HT-29 (cell line): ENCODE measurements at places on chromosomes 11 and 22. TPM values are rescaled to one million over a fixed set of nuclear protein-coding genes. Genes with fewer than 3 reads are reported as not detected.

GRCh38 chr11:113465786-113466185 is 9.4 kb downstream of the DRD2 start:
- no peak for DNase-seq

- no peak for DNase-seq
Measured at GRCh38 chr11:119262668-119263351, 54.1 kb downstream of the MCAM start.

ZNF280B gene
- total RNA-seq: 0.10 TPM in 1 of 2 replicates, not detected in the other

OLFML1 gene
- total RNA-seq: not detected in 2 replicates

GRCh38 chr11:34790620-34791019 is 125.6 kb downstream of the APIP start:
- DNase-seq: peak; percentile 39

GRCh38 chr11:7548659-7549274 is 35.0 kb downstream of the PPFIBP2 start:
- DNase-seq: peak; percentile 78
